NB4 (cell line): ENCODE measurements at places on chromosomes 6 and 20.

DNA sequence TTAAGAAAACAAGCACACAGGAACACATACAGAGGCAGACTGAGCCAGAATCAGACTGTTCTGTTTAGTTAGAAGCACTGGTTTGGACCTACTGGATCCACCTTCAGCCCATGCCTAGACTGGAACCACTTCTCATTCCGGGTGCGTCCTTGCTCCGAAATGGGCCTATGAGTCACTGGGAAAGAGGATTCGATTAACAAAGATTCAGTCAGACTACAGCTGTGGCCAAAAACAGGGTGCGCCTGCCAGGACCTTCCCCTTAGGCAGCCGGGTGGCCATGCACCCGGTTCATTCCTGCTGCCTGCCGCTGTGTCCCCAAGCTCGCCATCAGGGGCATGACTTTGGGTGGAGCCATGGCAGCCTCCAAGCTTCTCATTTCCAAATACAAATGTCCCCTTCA, 14.5 kb upstream of the KCNK5 start:
- no peak for DNase-seq

DNA sequence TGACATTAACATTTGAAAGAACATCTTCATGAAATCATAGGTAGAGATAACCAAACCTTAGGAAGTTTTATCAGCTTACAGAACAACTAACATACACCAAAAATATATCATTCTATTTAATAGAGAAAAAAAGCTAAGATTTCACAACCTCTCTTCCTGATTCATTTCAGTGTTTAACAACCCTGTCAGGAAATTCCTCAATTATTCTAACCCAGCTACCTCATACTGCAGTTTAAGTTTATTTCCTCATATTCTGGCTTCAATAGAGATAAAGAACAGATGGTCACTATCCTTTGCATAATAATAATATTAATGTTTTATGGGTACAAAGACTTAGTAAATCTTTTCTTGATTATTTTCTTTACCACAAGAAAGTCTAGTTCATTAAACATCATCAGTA, 112.9 kb upstream of the HSF2 start:
- DNase-seq: no peak

DNA sequence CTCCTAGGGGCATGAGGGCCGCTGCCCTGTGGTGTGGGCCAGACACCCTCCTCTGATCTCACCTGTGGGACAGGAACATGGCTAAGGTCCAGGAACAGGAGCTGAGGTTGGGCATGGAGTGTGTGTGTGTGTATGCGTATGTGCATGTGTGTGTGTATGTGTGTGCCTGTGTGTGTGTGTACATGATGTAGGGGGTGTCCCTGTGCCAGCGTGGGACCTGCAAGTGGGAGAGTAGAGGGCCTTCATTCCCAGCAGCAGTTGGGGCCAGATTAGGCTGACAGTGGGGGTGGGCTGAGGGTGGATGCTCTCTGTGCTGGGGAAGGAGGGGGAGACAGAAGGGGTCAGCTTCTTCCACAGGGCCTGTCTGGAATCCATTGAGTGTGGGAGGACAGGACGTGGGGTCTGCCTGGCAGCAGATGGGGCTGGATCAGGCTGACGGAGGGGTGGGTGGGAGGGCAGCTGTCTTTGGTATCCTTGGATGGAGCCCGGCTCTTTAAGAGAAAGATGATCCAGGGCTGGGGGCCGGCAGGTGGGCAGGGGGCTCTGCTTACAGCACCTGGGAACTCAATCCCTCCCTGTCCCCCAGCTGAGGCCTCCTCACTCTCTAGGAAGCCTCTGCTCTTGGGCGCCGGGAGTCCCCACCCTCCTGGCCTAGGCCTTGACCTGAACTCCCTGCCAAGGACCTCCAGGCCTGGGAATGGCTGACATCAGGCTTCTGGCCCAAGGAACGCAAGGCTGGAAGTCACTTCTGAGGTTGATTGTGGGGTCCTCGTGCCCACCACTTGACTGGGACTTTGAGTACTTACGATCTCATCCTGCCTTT, 44.0 kb downstream of the SPDEF start:
- DNase-seq: no peak

DNA sequence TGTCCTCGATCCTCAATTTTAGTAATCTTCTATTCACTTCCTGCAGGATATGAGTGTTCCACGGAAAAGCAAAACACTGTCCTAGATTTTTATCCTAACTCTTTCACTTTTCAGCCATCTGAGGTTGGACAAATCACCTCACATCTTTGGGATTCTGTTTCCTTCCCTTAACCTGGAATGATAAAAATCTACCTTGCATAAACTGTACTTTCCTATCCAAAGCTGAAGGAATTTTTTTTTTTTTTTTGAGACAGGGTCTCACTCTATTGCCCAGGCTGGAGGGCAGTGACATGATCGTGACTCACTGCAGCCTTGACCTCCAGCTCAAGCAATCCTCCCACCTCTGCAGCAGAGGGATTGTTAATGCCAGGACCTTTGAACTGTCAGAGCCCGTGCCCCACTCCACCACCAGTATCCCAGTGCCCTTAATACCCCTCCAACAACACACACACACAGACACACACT, 20.5 kb downstream of the CAPN11 start:
- DNase-seq: no peak

- DNase-seq: peak; percentile 74
Measured at GRCh38 chr20:37356961-37357371, 11.0 kb downstream of the SRC start.

GRCh38 chr6:137699031-137699683, 167.9 kb upstream of the TNFAIP3 start:
- DNase-seq: peak; percentile 69
